MCF 10A (cell line): ENCODE measurements at places on chromosomes 11 and 22. TPM values are rescaled to one million over a fixed set of nuclear protein-coding genes. Genes with fewer than 3 reads are reported as not detected.

DNA sequence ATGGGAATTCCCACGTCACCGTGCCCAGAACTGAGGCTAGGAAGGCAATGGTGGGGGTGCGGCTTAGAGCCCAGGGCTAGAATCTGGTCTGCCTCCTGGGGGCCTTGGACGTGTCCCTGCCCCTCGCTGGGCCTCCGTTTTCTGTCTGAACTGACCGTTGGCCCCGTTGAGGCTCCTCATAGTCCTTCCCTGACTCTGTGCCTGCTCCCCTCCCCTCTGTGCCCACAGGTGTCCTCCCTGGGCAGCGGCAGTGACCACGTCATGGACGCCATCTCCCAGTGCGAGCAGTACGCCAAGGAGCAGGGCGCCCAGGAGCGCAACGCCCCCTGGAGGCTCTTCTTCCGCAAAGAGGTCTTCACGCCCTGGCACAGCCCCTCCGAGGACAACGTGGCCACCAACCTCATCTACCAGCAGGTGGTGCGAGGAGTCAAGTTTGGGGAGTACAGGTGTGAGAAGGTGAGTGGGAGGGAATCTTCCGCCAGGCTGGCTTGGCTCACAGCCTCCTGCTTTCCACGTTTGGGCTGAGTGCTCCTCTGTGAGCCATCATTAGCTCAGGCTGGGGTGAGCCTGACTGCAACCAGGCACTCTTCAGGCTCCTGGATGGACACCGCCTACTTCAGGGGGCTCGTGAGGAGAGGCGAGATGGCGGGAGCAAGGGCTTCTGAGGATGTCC, 63.9 kb downstream of the MYO7A start:
- DNase-seq: peak; percentile 93

DNA sequence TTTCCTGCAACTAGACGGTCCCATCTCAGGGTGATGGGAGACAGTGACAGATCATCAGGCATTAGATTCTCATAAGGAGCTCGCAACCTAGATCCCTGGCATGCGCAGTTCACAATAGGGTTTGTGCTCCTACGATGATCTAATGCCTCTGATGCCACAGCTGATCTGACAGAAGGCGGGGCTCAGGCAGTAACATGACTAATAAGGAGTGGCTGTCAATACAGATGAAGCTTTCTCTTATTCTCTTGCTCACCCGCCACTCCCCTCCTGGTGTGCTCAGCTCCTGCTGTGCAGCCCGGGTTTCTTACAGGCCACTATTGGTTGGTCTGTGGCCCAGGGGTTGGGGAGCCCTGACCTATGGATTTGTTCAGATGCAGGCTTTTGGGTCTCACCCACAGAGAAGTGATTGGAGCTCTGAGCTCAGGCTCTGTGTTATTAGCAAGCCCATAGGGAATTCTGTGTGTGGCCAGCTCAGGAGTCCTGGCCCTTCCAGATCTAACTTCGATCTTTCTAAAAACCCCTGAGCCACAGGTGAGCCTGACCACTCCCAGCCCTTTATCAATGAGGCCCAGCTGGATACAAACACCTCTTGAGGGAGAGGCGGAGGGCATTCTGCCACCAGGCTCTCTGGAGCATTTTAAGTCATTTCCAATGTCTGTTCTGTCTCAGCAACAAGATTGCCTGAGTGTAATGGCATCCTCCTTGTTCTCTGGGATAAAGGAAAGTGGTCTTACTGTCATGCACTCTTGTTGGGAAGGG, 351.8 kb downstream of the BUD13 start:
- peak; percentile 35 for DNase-seq

OR56A1 gene
- not detected in 2 replicates for total RNA-seq

MGAT3 gene
- not detected in 2 replicates for total RNA-seq

DNA sequence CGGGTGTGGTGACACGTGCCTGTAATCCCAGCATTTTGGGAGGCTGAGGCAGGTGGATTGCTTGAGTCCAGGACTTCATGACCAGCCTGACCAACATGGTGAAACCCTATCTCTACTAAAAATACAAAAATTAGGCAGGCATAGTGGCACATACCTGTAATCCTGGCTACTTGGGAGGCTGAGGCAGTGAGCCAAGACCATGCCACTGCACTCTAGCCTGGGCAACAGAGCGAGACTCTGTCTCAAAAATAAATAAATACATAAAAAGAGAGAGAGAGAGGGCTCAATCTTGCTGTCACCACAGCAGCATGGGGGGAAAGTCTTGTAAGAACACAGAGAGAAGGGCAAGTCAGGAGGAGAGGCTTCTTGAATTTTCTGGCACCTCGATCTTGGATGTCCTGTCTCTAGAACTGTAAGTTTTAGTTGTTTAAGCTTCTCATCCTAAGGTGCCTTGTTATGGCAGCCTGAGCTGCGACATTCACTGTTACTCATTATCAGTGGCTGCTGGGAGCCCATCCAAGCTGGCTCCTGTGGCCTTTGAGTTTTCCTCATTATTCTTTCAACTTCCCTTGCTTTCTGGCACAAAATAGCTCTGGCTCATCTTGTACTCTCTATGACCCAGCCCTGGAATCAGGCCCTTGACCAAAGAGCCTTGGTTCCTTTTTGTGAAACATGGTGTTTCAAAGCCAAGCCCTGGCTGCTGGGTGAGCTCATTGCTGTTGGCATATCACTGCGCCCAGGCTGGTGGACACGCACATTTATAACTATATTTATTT, 8.0 kb upstream of the PSMC3 start:
- DNase-seq: no peak

GRCh38 chr11:118618991-118619375, 11.6 kb downstream of the PHLDB1 start:
- peak; percentile 46 for DNase-seq

RFPL2 gene
- not detected in 2 replicates for total RNA-seq

HTR3B gene
- not detected in 2 replicates for total RNA-seq

NXF1 gene
- total RNA-seq: 47.6 and 53.3 TPM in 2 replicates
